Progenitor cell of endocrine pancreas (in vitro differentiated cells): ENCODE measurements at places on chromosomes 3 and 15. TPM values are rescaled to one million over a fixed set of nuclear protein-coding genes. Genes with fewer than 3 reads are reported as not detected.

PLD1 gene
- total RNA-seq = 143 and 156 TPM in 2 replicates

SLC12A8 gene
- total RNA-seq = 9.2 and 10.7 TPM in 2 replicates

GRCh38 chr3:33834096-33834453 is 35.6 kb downstream of the PDCD6IP start:
- H3K27ac ChIP-seq = no peak overlapping the region
- H3K4me3 ChIP-seq = no peak overlapping the region
- H3K4me1 ChIP-seq = no peaks in the 10 kb centered on the region
- DNase-seq = no peak
- peaks cover 10% of the 10 kb centered on the region for H3K36me3 ChIP-seq

- no peak for DNase-seq
- H3K27ac ChIP-seq = no peak overlapping the region
- no peak overlapping the region for H3K4me3 ChIP-seq
- H3K27me3 ChIP-seq = no peaks in the 10 kb centered on the region
Measured at GRCh38 chr15:66886686-66887273, 178.6 kb upstream of the SMAD3 start.
